AML-193 (cell line): ENCODE measurements at places on chromosomes 5 and 9.

GRCh38 chr5:139746691-139747582, 48.7 kb upstream of the PSD2 start:
- DNase-seq = no peak

- no peak for DNase-seq
Measured at GRCh38 chr5:39986614-39987013, 561.8 kb upstream of the DAB2 start.

GRCh38 chr9:77803423-77803822, 155.3 kb upstream of the GNA14 start:
- DNase-seq = no peak

DNA sequence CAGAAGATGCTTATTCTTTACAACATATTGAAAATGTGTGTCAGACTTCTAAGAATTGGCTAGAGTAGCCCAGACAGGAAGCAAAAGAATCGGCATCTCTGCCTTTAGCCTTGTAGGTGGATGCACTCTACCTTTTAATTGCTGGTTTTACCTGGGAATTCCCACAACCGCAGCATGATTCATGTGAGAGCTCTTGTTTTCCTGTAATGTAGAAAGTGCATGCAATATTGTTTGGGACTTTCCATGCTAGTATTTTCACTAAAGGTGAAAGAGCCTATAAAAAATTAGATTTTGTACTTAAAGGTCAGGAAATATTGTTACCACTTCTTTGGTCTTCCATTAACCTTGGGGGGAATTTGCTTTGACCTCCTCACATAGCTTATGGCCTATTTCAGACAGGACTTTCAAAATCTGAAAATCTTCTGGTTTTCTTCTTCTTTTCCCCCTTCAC, 89.8 kb downstream of the NTRK2 start:
- DNase-seq = no peak

DNA sequence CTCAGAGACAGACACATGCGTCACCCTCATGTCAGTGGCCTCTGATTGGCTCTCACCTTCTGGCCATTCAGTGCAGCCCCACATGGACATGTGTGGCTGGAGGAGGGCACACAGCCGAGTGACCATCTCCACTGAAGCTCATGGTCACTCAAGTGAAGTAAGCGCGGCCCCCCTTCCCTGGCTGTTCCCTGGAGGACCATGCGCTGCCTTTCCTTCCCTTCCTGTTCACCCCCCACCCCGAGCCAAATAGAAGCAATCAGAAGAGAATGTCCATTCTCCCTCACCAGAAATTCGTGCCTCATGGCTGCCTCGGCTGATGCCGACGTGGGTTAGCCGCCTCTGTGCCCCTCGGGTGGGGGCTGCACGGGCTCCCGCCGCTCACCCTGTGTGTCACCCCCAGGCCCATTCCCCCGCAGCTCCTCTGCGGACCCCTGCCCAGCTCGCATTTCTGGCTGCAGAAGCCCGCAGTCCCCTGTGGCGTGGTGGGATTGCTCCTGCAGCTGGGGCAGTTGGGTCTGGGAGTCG, 12.5 kb upstream of the COL5A1 start:
- DNase-seq = no peak

GRCh38 chr5:170634256-170634990, 130.6 kb downstream of the KCNIP1 start:
- DNase-seq = no peak

DNA sequence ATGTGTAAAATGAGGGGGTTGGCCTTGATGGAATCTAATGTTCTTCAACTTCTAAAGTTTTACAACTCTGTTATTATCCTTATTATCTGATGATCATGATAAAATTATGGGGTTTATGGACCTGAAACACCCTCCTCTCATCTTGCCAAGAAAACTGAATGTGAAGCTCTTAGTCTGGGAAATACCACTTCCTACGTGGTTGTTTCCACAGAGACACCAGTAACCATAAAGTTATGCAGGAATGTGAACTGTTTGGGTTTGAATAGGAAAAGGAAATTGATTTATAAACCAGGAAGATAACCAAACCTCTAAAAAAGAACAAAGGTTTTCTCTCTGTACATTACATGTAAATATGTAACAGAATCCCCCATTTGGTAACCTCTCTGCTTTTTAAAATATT, 28.3 kb upstream of the RAI14 start:
- DNase-seq = no peak

- no peak for DNase-seq
Measured at GRCh38 chr9:113966394-113966793, 90.3 kb downstream of the ZNF618 start.

DNA sequence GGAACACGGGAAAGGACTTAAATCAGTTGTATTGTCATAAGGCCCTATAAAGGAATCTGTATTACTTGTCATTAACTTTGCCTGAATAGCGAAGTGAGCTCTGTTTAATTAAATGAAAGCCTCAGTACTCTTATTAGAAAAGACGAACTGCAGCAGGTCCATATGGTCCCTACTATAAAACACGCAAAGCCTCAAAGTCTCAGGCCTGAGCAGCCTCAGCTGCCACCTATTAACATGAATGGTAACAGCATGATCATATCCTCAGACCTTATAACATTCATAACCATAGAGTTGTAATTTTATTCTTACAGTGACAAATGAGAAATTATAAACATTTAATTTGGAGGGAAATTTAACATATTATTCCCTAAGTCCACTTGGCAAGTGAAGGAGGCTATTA, 1113.7 kb upstream of the WWC1 start:
- no peak for DNase-seq

DNA sequence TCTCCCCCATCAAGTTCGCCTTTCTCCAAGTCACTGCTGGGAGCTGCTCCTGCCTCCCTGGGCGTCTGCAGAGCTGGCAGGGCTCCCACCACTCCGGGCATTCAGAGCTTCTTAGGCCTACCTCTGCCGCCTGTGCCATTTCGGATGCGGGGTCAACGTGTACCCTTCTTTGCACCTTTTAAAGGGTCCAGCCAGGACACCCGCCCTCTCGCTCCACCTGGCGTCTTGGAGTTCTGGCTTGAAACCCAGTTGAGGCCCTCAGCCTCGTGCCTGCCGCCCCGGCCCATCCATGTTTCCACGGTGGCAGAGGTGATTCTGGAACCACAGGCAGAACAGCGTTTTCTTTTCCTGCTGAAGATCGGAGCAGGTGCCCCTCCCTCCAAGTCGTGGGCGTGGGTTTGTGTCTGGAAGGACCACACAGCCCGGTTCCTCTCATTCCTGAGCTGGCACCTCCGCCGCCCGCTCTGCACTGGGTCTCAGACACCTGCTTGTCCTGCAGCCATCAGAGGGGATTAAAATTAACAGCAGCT, 32.9 kb downstream of the NDUFS6 start:
- no peak for DNase-seq

GRCh38 chr5:105033637-105034400, 1471.2 kb upstream of the NUDT12 start:
- DNase-seq = no peak

DNA sequence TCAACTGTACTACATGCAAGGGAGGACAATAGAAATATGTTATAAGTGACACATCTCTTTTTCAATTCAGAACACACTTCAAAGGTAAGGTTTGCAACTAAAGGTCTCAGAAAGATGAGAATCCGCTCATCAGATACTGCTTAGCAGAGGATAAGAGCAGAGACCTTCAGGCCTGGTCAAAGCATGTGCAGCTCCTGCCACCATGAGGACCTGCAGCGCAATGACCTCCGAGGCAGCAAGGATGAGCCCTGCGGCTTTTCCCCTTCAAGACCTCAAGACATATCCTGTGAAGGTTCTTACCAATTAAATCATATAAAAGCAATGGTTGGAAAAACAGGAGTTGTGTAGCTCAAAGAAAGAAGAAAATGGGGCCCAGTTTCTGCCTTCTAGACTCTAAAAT, 135.8 kb downstream of the TRIM36 start:
- DNase-seq = peak; percentile 0

- no peak for DNase-seq
Measured at GRCh38 chr9:129282731-129283211, 104.7 kb upstream of the IER5L start.

DNA sequence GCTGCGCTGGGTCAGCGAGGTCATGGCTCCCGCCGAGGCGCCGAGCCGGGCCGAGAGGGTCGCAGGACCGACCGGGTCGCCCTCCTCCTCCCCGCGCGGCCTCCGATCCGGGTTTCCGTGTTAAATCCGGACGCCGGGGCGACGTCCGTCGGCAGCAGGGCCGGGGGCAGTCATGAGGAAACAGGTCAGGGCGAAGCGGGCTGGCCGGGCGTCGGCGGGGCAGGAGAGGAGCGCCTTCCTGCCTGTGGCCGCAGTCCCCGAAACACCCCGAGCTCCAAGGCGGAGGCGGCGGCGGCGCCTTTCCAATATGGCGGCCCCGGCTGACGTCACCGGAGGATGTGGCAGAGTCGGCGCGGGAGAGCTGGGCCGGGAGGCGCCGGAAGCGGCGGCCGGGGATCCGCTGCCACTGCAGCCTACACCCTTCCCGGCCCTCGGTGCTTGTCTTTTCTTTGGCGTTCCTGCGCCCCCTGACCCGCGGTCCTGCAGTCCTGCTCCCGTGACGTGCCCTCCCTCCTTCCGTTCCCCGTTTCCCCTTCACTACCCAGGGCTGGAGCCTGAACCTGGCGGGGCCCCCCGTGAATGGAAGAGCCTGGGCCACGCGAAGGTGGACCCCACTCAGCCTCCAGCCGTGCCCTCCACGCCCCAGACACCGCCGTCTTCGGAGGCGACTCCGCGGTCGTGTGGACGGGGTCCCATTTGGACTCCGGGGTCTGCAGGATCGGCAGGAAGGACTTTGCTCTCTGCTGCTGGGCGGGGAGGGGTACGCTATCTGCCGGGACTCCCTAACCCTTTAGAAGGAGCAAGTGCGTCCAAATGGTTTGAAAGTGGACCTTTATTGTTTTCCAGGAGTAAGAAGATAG, at the start of gene GOLPH3:
Gene GOLPH3 (minus strand): TSS at position 309 of the 860 bp plus-strand sequence. CDS start 285 bp downstream, at position 24.
- DNase-seq = peak; percentile 82

DNA sequence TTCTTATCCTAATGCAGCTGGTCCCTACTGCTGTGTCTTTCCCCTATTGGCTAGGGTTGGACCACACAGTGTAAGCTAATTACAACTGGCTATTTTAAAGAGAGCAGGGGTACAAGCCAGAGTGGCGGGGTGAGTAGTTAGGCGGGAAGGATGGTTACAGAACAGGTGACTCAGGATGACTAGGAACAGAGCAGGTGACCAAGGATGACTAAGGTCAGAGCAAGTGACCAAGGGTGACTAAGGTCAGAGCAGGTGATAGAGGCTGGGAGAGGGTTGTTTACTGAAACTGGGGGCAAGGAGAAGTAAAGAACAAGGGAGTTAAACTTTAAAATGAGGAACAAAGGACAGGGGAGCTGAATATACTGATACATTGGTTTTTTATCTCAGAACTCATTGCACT, 125.4 kb downstream of the PTTG1 start:
- no peak for DNase-seq

DNA sequence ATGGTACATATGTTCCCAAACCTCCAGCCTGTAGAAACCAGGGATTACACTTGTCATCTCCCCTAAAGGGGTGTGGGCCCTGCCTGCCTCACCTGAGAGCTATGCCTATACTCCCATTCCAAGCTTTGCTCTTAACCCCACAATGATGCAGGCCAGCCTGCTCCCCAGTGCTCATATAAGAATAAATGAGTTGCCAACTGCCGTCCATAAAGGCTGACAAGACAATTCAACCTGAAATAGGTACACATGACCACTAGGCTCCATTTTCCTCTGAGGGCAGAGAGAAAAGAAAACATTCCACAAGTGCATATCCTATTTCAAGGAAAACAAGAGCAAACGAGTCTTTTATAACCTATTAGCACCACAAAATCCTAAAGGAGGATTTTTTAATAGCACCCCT, 28.4 kb downstream of the SKP1 start:
- DNase-seq = no peak

DNA sequence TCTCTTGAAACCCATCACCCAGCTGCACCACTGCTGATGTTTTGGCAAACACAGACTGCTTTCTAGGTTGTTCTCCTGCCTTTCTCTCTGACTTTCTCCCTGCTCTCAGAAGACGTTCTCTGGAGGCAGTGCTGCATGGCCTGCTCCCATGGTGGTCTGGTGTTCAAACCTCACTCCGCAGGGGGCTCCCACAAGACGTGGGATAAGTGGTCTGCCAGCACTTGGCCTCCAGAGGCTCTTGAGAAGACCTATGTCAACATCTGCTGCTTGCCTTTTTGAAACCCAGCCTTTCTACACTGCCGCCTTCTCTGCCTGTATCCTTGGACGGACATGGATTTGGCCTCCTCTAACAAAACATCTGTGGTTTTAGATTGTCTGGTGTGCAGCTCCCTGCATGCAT, 16.6 kb downstream of the USP20 start:
- DNase-seq = no peak

DNA sequence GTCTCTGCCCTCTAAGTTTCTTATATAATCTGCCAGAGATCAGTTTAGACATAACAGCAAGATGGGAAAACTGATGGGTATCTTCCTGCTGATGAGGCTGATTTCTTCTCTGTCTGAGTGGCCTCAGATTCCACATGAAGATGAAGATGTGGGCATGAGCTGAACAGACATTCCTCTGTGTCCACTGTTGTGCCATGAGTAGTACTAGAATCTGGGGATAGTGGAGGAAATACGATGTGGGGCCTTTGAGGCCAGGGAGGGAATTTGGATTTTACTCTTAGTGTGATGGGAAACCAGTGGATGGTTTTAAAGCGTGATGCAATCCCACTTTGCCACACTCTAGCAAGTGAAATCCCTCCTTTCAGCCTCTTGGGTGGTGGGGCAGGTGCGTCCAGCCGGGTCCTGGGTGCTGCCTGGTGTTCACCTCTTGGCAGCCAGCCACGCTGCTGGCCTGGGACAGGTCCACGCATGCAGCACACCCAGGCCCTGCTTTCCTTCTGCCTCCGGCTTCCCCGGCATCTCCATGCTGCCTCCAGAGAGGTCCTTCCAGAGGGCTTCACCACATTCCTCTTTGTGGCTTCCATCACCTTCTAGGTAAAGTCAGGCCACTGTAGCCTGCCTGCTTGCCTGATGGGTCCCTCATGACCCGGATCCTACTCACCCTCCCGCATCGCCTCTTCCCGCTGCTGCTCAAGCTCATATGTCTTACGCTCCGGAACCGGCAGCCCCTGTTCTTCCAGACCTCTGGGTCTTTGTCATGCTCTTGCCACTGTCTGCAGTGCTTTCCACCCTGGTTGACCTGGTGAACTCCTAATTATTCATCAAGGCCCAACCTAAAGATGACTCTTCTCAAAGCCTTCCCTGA, 28.1 kb upstream of the SH3PXD2B start:
- no peak for DNase-seq

DNA sequence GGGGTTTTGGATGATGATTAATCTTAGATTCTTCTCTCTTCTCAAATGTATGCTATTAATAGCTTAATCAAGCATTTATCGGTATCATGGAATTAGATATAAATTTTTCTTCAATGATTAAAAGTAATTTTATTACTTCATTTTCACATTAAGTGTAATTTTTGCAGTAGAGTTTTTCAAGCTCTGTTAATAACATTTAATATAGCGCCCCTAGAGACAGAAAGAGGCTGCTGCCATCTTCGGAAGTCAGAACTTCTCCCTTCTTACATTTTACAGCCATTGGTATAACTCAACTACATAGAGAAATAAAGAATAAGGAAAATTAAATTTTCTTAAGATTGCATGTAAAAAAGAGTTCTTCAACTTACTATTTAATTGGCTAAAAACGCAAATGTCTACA, 540.3 kb downstream of the GABRG2 start:
- DNase-seq = no peak

GRCh38 chr5:173293817-173294672, 34.2 kb downstream of the STC2 start:
- DNase-seq = peak; percentile 59
